ENCODE measurements at places on chromosomes 3 and 15.

GRCh38 chr3:155791190-155791589 lies 14.9 kb downstream of the C3orf33 start:
- DNase-seq = no peak

GRCh38 chr3:31433679-31433992 lies 99.1 kb upstream of the STT3B start:
- DNase-seq = no peak

- no peak for DNase-seq
Measured at GRCh38 chr3:60055765-60056164, 1005.9 kb upstream of the CFAP20DC start.

DNA sequence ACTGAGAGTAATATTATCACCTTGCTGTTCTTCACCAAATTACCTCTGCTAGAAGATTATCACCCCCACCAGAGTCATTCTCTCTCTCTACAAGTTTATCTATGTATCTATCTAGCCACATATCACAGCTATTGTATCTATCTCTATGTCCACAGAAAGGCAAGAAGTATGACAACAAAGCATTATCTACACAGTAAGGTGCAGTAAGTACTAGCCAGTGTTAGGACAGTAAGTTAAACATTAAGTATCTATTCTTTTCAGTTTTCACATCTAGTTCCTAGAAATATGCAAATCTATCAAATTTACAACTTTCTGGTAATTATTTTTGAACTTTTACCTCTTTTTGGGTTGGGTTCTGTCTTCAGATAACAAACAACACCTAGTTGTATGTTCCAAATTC lies 26.5 kb upstream of the XXYLT1 start:
- no peak for DNase-seq

- DNase-seq = no peak
Measured at GRCh38 chr15:32908872-32909271, 191.1 kb downstream of the GREM1 start.

- DNase-seq = no peak
Measured at GRCh38 chr3:30221619-30222018, 384.8 kb upstream of the TGFBR2 start.

DNA sequence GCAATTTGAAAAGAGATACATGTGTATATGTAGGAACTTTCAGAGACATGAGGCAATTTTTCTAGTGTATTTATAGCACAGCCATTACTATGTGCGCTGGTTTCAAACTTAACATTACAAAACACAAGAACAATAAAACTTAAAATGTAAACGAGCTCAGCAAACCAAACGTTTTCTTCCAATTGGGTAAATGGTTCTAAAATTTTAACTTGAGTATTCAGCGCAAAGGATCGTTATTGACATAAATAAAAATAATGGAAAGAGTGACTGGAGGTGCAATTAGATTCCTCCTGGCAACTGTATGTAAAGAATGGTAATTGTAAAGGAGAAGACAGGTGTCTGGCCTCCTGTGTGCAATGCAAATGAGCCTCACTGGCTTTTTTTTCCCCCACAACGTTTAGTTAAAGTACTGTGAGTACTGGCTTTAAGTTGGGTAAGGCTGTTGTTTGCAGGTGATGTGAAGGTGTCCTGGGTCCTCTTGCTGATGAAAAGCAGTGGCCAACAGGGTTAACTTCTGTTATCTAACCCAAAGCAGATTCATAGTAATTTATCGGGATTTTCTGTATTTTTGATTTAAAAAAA lies 14.1 kb upstream of the GADL1 start:
- no peak for DNase-seq

DNA sequence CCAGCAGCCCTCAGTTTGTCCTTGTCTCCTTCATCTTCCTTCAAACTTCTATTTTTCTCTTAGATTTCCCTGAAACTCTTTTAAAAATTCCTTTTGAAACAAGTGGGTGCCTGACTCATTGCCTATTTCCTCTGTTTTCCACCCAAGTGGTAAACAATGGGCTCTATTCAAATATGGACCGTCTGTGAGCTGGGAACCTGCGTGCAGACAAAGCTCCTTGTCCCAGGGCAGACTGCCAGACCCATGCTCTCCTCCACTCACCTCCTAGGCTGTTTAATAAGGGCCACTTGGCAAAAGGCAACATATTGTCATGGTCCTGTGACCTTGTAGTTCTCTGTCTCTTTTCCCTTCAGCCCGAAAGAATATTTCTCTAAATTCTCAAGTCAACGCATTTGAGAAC lies 332.7 kb upstream of the THBS1 start:
- DNase-seq = no peak

- no peak for DNase-seq
Measured at GRCh38 chr15:68679161-68679560, 100.4 kb downstream of the CORO2B start.

Measured in midbrain (tissue), 1 donor.